ENCODE measurements at places on chromosomes 1 and 21.

- no peak for DNase-seq
These were observed 46.5 kb downstream of the PSMG1 start for GRCh38 chr21:39136711-39137110.

GRCh38 chr1:43844114-43844513 is 89.5 kb upstream of the ARTN start:
- no peak for DNase-seq

- no peak for DNase-seq
These were observed 4.1 kb downstream of the SH3BGRL3 start for GRCh38 chr1:26283871-26284596.

DNA sequence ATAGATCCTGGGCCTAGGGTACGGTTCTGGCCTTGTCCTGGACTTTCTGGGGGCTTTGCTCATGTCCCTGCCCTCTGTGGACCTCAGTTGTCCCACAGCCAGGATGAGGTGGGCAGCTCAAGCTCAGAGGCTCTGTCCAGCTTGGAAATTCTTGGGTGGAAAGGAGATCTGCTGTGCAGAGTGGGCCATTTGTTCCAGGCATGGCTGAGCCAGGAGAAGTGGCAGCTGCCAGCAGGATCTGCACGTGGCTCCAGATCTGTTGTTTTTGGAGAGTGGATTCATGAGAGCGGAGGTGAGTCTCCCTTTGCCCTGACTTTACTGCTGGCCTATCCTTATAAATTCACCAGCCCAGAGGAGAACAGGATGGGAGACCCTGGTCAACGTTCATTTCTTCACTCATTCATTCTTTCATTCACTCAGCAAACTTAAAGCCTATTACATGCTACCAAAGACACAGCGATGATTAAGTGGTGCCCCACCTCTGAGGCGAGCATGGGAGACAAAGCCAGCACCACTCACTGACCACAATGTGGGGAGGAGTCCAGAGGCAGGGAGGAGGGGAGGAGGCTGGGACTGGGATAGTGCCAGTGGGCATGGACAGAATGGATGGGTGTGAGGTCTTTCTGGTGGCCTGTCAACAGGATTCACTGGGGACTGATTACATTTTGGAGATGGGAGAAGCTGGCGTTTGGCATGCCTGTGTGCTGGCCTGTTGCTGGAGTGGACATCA is 205.1 kb downstream of the TRABD2B start:
- DNase-seq: no peak

- DNase-seq: peak; percentile 40
These were observed 137.4 kb downstream of the FAM78B start for GRCh38 chr1:166029196-166029945.

DNA sequence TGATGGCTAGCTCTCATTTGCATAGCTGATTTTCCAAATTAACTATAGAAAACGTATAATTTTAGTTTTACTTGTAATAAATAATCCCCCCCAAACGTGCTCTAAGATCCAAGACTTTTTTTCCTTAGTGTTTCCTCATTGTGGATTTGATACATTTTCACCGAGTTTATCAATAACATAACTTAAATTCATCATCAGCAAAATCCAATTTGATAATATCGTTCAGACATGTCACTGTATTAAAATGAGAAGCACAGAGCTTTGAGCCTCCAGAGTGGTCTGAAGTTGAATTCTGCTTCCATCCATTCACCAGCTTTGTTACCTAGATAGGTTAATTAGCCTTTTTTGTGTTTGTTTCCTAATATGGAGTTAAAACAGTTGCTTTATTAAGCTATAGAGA is 51.7 kb downstream of the IVNS1ABP start:
- no peak for DNase-seq

DNA sequence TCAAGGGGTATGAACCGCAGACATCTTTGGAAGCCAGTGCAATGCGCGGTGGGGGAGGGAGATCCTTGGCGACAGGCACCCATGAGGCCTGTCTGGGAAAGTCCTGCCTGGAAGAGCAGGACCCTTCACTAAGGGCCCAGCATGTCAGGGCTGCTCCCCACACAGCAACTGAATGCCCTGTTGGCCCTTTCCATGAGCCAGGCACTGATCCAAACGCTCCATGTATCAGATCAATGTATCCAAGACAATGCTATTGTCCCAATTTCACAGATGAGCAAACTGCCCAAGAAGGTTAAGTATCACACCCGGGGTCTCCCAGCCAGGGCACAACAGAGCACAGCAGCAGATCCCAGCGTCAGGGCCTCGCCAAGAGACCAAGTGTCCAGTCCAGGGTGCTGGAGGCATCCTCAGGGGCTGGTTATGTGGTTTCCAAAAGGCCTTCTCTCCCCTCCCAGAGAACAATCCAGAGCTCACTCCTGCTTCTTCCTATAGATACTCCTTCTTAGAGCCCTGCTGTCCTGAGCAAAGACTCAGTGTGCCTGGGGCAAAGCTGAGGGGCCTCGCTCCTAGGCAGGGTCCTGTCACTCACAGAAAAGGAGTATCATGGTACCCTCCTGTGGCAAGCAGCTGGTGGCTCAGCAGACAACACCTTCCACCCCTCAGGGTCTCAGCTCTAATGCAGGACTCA is 328.0 kb downstream of the NPHP4 start:
- DNase-seq: no peak

DNA sequence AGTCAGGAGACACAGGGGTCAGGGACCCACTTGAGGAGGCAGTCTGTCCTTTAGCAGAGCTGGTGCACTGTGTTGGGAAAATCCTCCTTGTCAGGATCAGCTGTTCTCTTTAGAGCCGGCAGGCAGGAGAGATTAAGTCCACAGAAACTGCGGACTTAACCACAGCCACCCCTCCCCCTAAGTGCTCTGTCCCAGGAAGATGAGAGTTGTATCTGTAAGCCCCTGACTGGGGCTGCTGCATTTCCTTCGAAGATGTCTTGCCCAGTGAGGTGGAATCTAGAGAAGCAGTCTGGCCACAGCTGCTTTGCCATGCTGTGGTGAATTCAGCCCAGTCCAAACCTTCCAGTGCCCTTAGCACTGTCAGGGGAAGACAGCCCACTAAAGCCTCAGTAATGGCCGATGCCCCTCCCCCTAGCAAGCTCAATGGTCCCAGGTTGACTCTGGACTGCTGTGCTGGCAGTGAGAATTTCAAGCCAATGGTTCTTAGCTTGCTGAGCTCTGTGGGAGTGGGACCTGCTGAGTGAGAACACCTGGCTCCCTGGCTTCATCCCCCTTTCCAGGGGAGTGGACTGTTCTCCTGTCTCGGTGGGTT is 172.8 kb downstream of the ST6GALNAC3 start:
- no peak for DNase-seq

- DNase-seq: no peak
These were observed 21.9 kb upstream of the IVNS1ABP start for GRCh38 chr1:185338719-185339622.

DNA sequence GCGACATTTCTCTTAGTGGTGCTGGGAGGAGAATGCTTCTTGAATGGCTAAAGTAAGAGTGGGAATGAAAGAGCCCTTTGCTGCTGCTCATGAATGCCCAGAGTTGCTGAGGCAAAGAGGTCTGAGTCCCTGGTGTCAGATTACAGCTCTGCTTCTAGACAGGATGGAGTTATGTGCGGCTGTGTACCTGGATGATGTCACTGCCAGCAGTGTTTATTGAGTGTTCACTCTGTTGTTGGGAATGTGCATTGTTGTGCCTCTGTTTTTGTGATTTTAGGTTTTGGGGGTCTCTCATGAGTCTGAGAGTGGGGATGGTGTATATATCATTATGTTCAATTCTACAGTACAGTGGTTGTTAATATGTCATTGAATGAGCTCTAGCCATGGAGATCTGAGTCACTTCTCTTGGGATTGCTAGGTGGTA is 2.7 kb downstream of the CDC14A start:
- no peak for DNase-seq
